ENCODE measurements at places on chromosomes 3 and 15.

DNA sequence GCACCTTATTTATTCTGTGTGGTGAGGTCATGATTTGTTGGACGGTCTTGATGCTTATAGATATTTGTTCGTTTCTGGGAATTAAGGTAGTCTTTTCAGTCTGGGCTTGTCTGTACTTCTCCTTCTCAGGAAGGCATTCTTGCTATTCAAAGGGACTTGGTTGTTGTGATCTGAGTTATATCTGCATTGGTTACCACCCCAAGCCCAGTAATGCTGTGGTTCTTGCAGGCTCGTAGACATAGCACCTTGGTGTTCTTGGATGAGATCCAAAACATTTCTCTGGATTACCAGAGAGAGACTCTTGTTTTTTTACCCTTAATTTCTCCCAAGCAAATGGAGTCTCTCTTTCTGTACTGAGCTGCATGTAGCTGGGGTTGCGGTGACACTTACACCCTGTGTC lies 128.0 kb upstream of the CBLB start:
- no peak for DNase-seq

DNA sequence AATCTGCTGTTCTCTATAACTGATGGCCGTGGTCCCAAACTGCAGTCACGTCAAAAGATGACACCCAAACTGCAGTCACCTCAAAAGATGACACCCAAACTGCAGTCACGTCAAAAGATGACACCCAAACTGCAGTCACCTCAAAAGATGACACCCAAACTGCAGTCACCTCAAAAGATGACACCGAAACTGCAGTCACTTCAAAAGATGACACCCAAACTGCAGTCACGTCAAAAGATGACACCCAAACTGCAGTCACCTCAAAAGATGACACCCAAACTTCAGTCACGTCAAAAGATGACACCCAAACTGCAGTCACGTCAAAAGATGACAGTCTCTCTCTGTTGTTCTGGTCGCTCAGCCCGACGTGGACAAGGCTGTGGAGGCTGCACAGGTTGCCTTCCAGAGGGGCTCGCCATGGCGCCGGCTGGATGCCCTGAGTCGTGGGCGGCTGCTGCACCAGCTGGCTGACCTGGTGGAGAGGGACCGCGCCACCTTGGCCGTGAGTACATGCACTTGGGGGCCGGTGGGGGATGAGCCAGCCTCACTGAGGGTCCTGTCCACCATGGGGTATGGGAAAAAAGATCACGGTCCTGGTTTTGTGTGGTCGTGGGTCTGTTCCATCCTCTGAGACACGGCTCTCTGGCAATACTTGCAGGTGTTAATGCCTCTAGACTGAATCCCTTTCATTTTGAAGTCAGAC lies 7.7 kb downstream of the ALDH1A3 start:
- no peak for DNase-seq

DNA sequence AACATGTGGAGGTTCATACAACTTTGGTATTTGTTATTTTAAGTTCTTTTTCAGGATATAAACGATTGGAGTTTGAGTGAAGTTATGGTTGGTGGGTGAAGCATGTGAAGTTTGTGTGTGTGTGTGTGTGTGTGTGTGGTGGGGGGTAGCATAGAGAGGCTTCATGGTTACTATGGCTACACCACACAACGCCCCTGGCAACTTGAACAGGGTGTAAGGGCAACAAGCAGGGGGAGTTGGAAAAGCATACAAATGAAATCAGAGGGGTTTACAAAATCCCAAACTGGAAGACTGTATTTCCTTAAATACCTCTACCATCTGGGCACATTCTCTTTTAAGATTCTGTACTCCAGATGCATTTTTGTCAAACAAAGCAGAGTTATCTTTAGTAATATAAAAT lies 207.5 kb downstream of the SV2B start:
- DNase-seq, result no peak

DNA sequence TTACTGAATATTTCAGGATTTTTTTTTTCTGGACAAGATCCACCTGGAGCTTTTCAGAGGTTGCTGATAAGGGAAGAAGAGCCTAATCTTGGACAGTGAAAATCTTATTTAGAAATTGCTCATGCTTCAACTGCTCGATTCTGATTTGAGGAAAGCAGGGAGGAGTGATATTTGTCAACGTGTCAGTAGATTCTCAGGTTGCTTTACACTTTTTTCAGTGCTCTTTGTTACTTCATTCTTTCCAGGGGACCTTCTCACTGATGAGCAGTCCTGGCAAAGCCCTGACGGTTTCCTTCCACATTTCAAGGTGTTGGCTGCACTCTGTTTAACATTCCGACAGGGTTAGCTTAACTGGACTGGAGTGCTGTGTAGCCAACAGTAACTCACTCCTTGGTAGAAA lies 24.1 kb upstream of the RARB start:
- DNase-seq, result no peak

- no peak for DNase-seq
These were observed 34.3 kb downstream of the IL20RB start for GRCh38 chr3:136992115-136992514.

DNA sequence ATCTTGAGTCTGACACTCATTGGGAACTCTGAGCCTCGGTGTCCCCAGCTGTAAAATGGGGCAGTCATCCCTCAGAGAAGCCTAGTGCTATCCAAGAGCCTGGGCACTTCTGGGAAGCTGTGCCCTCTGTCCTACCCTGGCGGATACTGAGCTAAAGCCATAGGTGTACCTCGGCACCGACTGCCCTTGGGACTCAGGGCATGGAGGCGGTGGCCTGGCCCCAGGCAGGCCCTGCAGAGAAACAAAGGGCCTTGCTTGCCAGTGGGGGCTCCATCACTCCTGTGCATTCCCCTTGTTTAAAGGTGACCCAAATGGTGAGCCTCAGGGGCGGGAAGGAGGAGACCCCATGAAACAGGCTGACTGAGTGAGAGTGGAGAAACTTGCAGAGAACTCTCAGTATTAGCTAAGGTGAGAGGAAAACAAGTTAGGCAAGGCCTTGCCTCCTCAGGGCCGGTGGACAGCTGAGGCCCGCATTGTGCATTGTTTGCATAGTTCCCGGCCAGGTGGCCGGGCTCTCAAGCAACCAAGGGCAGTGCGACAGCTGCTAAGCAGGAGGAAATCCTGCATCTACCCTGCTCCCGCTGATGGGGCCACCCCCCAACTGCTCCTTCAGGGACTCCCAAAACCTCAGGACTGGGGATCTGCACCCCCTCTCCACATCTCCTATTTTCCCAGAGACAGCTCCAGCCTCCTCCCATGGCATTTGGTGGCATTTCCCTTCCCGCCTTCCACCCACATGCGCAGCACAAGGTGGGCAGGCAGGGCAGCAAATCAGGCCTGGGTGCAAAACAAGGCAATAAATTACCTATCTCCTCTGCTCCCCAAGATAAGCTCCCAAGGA lies 4.3 kb downstream of the PFKFB4 start:
- no peak for DNase-seq

- DNase-seq, result no peak
These were observed 64.2 kb downstream of the LIPC start for GRCh38 chr15:58495891-58496408.

DNA sequence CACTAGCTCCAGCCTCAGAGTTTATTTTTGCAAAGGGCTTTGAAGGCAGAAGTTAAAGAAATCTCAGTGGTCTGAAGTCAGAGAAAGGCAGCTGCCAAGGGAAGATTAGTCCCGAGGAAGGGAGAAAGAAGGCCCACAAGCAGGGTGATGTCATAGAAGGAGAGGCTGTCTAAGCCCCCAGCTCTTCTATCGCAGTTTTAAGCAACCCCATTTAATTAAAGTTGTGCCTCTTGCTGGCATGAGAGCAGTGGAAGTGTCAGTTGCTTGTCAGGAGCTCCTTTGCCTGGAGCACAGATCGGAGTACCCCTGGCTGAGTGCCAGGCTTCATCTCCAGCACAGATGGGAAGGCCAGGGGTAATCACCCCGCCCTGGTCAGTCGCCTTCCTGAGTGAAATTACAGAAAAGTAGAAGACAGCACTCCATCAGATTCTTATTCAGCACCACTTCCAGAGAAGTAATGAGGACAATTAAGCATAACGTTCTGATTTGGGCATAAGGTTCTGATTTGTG lies 530.7 kb downstream of the EPHB1 start:
- DNase-seq, result no peak

GRCh38 chr3:197363553-197364409 lies 65.4 kb upstream of the DLG1 start:
- no peak for DNase-seq

DNA sequence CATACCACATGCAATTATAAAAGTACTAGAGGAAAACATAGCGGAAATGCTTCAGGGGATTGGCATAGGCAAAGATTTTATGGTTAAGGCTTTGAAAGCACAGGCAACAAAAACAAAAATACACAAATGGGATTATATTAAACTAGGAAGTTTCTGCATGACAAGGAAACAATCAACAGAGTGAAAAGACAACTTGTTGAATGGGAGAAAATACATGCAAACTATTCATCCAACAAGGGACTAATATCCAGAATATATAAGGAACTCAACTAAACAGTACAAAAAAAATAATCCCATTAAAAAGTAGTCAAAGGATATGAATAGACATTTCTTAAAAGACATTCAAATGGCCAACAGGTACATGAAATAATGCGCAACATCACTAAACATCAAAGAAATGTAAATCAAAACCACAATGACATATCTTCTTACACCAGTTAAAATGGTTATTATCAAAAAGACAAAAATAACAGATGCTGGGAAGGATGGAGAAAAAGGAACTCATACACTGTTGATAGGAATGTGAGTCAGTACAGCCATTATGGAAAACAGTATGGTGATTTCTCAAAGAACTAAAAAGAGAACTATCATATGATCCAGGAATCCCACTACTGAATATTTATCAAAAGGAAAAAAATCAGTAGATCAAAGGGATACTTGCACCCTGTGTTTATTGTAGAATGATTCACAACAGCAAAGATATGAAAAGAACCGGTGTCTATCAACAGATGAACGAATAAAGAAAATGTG lies 39.1 kb downstream of the COPS2 start:
- no peak for DNase-seq

GRCh38 chr3:64023861-64024223 lies 548 bp upstream of the PSMD6 start:
- no peak for DNase-seq

DNA sequence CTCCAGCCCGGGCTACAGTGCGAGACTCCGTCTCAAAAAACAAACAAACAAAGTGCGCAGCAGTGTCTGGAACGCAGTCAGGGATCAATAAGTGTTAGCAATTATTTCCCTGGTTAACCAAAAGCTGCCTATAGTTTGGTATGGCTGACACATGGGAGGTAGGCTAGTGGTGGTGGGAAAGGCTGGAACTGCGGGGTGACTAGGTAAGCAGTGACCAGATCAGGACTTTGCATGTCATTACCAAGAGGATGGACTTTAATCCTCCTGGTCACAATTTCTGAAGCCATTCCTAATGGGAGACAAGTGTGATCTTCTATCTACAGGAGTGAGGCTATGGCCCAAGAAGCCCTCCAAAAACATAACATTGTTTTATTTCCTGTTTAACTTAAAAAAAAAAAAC lies 47.8 kb downstream of the SLC30A4 start:
- DNase-seq, result no peak

GRCh38 chr15:80512726-80513660 lies 108.8 kb downstream of the ARNT2 start:
- no peak for DNase-seq

GRCh38 chr3:183082355-183082915 lies 16.9 kb downstream of the MCCC1 start:
- no peak for DNase-seq

DNA sequence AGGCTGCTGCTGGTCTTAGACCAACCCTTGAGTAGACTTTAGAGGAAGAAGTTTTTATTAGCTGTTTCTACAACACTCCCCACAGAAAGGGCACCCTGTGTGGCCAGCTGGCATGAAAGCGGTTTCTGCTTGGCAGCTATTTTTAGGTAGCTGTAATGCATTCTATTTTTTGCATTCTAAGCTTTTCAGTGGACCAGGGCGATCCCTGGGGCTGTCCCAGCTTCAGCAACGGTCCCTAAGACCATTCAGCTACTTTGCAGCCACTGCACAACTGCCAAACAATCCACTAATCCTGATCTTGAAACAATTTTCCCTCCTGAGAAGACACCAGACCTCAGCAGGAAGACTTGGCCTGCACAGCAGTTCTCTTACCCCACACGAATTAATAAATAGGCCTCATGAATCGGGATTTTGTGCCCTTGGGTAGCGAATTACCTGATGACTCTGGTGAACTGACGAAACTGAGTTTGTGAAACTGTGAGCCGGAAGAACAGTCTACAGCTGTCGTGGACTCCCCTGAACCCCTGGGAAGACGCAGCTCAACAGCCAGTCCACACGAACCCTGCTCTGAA lies 14.6 kb upstream of the TFRC start:
- no peak for DNase-seq

DNA sequence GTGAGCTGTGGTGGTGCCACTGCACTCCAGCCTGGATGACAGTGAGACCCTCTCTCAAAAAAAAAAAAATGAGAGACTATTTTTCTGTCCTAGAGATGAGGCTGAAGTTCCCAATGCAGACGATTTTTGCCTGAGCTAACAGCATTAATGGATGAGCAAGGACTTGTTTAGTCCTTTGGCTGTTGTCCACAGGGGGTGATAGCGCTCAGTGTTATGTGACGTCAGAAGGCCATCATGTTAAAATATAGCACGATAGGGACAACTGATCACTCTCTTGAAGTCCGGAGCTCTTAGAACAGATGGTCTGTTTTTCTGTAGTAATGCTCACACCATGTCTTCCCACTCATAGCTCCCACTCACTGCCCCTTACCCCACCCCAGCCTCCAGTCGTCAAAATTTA lies 6.8 kb downstream of the TRNT1 start:
- DNase-seq, result no peak

GRCh38 chr15:38868326-38869114 lies 303.9 kb upstream of the RASGRP1 start:
- DNase-seq, result no peak

DNA sequence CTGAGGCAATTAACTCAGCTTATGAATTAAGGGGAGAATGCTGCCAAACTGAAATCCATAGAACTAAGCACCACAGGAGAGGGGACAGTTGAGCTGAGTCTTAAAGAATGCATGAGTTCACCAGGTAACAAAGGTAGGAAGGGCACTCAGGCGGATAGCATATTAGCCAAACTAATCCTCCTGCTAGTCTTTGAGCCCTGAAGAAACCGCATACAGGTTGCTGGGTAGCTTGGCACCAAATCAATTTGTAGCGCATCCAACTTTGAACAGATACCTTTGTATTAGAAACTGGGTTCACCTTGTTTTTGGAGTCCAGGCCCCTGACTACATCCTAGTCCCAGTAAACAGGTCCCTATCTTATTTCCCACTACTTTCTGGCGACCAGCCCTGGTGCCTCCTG lies 93.7 kb downstream of the FRMD4B start:
- DNase-seq, result no peak

- no peak for DNase-seq
These were observed 91.1 kb upstream of the PLXNA1 start for GRCh38 chr3:126891791-126892190.

DNA sequence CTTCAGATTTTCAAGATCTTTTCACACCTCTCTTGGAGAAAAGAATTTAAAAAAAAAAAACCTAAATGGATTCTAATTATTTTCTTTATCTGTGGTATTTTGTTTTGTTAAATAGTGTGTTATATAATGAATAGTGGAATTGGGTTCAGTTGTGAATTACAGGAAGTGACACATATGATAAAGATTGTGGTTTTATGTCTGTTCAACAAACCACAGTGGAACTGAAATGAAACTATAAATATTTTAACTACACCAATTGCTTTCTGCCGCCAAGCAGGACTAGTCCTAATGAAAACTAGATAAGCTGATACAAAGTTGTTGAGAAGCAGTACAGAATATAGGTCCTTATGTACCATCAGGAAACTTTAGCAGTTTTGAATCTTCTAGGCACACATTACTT lies 121.6 kb downstream of the UBE2E2 start:
- no peak for DNase-seq
